ENCODE measurements at places on chromosomes 7 and 10.

- DNase-seq = no peak
These were observed 61.5 kb upstream of the ELMO1 start for GRCh38 chr7:37510043-37510634.

- no peak for DNase-seq
These were observed 2.2 kb downstream of the LEP start for GRCh38 chr7:128243273-128243672.

DNA sequence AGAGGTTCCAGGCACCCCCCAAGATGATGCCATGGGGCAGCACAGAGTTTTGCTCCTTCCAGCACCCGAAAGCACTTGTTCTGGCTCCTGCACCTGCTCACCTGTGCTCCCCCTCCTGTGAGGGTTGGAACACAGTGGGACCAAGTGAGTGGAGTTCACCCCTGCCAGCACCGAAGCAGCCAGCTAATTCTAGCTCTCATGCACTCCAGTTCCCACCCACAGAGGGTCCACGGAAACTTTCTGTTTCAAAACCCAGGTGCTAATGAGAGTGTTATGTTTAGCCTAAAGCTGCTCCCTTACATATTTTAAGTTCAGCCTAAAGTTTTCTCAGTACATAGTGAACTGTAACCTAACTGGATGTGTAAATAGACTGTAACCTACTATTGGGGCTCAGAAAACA lies 42.6 kb upstream of the SLC35G1 start:
- no peak for DNase-seq

DNA sequence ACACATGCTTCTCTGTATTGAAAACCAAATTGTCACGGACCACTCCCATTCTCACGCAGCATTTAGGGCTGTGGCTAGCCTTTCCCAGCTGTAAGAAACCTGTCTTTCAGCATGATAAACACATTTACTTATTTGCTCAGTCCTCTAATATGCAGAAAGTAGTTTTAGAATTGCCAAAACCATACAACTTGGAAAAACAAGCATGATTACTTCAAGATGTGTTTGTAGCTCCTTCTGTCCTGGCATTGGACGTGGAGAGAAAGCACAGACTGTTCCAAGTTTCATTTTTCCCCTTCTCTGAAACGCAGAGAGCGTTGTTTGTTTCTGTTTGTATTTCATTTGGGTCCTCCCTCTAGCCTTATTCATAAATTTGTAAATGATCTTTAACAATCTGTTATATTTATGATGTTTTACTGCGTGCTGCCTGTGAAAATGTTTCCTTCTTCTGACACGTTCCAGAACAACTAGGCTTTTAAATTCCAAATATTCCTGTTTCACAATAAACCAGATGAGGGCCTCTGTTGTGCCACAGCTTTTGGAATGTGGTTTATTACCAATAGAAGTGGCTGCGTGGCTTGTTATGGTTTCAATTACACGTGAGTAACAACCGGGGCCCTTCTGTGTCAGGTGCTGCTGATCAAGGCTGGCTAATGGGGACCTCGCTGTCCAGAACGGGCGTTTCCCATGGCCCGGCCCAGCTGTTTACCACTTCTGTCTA lies 26.1 kb downstream of the MNX1 start:
- DNase-seq = no peak

GRCh38 chr7:137950263-137950621 lies 51.6 kb downstream of the CREB3L2 start:
- no peak for DNase-seq

DNA sequence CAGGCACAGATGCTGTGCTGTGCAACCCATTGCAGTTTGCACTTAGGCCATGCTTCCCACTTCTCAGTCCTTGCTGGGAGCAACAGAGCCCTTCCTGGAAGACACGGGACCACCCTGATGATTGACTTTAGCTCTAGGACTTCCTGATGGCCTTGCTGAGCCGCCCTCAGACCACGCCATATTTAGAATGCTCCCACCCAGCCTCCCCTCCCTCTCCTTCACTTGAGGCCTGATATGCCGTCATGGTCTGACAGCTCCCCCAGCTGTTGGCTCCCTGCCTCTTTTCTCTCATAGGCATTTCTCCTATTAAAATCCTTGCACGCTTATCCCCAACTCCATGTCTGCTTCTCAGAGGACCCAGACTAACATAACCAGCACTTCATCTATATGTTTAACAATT lies 29.4 kb upstream of the GATAD1 start:
- no peak for DNase-seq

DNA sequence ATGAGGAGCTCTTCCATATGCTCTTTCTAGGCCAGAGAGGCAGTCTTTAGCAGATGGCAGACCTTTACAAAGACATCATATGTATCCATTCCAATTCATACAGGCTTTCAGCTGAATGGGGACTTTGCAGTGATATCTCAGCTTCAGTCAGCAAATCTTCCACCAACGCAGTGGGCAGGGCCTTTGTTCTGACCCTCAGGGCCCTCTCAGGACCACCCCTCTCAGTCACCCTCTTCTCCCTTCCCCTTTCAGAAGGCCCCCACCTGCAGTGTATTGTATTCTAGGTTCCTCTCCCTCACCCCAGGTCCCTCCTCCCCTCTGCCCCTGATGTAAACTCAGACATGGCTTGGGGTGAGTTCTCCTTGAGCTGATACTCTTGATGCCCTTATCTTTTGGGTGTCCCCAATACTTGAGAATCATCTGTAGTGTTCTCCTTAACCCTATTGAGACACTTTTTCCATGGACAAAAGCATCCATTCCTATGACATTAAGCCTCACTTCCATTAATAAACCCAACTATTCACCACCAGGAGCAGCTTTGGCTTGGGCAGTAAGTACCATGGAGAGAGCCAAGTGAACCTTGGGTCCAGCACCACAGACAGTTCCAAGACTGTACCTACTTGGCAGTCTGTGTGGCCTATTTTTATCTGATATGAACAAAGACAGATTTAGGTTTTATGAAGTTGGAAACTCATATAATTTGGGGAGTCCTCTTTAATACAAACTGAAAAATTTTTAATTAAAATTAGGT lies 62.7 kb downstream of the ADCYAP1R1 start:
- DNase-seq = no peak

- DNase-seq = no peak
These were observed 4.5 kb upstream of the ANKRD1 start for GRCh38 chr10:90925079-90926029.

- DNase-seq = no peak
These were observed 65.5 kb upstream of the TRIM8 start for GRCh38 chr10:102578782-102579181.

DNA sequence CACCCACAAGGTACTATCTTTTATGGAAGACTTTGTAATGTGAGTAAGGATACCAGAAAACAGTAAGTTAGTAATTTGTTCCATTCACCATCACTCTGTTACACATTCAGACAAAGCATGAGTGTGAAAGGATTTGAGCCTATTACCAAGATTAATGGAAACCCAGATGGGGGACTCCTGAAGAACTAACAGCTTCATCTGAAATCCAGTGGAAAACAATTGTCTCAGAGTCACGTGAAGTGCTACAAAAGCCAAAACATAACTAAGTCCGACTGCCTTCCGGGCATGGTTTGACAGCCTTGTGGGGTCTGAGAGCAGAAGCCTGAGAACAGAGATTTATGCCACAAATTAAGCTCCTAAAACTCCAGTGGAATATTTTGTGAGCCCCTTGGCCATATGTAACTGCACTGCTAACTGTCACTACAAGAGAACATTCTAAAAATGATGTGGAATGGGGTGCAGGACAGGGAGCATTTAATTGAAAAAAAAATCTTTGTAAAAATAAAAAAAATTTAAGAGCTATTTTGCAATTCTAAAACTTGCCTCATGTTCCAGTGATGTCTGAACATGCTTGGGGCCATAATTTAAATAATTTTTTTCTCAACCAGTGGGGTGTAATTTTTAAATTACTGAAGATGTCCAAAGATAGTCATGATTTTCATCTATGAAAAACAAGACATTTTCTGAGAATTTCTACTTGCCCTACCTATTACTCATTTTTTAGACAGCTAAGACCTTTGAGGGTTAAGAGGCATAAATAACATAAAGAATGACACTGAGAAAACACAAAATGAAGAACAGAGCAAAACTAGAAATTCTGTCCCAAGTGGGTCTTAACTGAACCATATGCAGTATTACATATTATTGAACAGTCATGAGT lies 555.0 kb downstream of the INHBA start:
- DNase-seq = no peak

- DNase-seq = no peak
These were observed 224.4 kb downstream of the ARHGAP12 start for GRCh38 chr10:31704195-31704594.

DNA sequence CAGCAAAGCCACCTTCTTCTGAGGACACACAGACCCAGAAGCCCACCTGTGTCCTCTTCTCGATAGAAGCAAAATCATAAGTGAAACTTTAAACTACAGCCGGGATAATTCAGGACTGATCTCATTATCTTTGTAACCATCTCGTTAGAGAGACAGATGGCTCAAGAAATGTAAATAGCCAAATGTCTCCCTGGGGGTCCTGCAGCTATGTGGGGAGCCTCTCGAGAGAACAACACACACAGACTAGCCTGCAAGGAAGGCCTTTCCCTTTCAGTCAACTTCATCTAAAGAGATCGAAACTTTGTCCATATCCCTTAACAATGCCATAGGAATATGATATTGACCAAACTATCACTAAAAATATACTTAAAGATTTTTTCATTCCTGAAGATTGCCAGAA lies 93.5 kb downstream of the VWC2 start:
- DNase-seq = no peak

- DNase-seq = no peak
These were observed 70.0 kb upstream of the CYP26C1 start for GRCh38 chr10:92990615-92991014.

GRCh38 chr10:30114881-30115625 lies 55.7 kb upstream of the JCAD start:
- DNase-seq = no peak

DNA sequence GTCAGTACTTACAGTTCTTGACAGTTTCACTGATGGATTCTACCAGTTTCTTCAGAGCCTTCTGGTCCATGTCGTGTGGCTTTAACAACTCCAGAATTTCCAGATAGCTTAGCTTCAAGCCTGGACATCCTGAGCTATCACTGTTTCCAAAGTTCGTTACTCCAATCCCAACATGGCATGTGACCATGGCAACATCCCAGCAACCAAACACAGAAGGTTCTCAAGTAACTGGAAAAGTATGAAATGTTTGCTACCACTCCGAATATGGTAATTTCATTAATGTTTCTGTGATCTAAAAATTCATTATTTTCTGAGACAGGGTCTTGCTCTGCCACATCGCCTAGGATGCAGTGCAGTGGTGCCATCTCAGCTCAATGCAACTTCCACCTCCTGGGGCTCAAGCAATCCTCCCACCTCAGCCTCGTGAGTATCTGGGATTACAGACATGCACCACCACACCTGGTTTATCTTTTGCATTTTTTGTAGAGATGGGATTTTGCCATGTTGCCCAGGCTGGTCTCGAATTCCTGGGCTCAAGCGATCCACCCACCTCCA lies 29.3 kb downstream of the RBM48 start:
- DNase-seq = no peak

- peak; percentile 15 for DNase-seq
These were observed 247.4 kb downstream of the ELMO1 start for GRCh38 chr7:37201003-37201875.

DNA sequence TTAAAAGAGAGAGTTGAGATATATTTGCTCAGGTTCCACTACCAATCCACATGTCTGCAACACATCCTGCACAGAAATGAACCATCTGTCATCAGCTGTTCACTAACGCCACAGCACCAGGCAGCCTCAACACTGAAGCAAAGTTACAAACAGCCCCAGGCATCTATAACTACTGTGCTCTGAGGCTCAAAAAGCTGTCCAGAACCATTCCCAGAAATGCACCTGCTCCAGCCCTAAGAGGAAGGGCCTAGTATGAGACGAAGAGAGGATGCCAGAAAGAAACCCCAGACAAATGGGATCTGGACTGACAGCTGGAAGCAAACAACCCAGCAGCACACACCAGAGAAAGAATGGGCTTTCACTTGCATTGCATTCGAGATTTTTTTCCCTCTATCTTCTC lies 159.3 kb downstream of the ELMO1 start:
- no peak for DNase-seq

DNA sequence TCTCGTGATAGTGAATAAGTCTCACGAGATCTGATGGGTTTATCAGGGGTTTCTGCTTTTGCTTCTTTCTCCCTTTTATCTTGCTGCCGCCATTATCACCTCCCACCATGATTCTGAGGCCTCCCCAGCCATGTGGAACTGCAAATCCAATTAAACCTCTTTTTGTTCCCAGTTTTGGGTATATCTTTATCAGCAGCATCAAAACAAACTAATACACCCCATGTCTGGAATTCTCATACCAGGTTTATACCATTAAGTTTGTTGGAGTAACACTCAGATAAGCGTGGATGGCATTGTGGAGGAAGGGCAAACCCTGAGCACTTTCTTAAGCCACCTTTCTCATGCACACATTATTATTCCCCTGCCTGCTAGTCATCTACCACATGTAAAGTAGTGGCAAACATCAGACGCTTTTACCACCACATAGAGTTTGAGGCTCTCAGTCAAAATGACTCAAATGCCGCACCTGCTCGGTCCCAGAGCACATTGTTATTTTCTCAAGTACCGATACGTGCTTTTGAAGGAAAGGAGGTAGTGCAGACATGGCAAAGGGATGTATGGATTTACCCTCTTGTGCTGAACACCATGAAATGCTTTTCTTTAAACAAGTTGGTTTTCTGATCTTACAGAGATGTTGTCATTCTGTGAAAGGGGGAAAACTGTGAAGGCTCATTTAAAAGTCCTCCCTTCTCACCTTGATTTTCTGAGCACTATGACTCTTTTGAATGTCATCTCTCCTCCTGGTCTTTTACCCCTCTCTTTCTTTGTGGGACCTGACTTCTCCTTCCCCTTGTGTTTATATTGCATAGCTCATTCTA lies 429.7 kb downstream of the EXOC4 start:
- no peak for DNase-seq

DNA sequence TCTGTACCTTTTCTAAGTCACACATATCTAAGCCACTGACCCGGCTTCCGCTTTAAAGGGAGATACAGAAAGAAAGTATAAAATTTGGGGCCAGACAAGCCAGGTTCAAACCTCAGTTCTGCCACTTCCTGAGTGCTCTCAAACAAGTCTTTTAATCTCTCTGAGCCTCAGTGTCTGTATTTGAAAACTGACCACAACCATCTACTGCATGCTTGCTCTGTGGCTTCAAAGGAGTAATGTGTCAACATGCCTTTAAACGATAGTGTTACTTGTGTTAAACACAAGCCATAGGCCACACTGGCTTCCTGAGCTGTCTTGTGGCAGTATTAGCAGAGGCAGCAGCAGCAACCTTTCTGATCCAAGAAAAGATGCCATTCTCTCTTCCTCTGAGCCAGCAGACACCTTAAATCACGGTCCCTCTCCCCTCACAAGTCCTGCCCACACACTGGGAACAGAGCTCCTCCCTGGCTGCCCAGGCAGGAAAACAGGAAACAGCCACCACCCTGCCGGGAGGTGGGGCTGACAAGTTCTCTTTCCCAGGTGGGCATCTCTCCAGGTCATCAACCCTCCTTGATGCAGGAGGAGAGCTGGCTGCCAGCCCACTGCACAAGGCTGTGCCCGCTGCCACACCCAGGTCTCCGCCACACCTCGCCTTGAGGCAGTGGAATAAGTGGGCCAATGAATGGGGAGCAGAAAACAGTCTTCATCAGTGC lies 10.7 kb downstream of the HIP1 start:
- peak; percentile 4 for DNase-seq
